ENCODE measurements at places on chromosomes 11 and 22. TPM values are rescaled to one million over a fixed set of nuclear protein-coding genes. Genes with fewer than 3 reads are reported as not detected.

MMP8 gene
- total RNA-seq = 0.17 TPM

- DNase-seq = no peak
Measured at GRCh38 chr11:73412308-73412707, 36.1 kb downstream of the RELT start.

- no peak for DNase-seq
Measured at GRCh38 chr11:67410369-67410831, 5.1 kb upstream of the CARNS1 start.

GRCh38 chr11:12430351-12430750 lies 53.0 kb downstream of the PARVA start:
- DNase-seq = no peak

GRCh38 chr11:2569321-2569721 lies 124.5 kb downstream of the KCNQ1 start:
- no peak for DNase-seq

- peak; percentile 73 for DNase-seq
Measured at GRCh38 chr11:72642884-72643522, 31.2 kb downstream of the PDE2A start.
